ENCODE measurements at places on chromosomes 6 and 20. TPM values are rescaled to one million over a fixed set of nuclear protein-coding genes. Genes with fewer than 3 reads are reported as not detected.

- no peak overlapping the region for H3K4me3 ChIP-seq
- H3K27me3 ChIP-seq, result peaks cover 3% of the 10 kb centered on the region
- H3K27ac ChIP-seq, result no peak overlapping the region
- no peaks in the 10 kb centered on the region for H3K36me3 ChIP-seq
These were observed 4.7 kb upstream of the TAAR1 start for GRCh38 chr6:132663661-132664060.

DNA sequence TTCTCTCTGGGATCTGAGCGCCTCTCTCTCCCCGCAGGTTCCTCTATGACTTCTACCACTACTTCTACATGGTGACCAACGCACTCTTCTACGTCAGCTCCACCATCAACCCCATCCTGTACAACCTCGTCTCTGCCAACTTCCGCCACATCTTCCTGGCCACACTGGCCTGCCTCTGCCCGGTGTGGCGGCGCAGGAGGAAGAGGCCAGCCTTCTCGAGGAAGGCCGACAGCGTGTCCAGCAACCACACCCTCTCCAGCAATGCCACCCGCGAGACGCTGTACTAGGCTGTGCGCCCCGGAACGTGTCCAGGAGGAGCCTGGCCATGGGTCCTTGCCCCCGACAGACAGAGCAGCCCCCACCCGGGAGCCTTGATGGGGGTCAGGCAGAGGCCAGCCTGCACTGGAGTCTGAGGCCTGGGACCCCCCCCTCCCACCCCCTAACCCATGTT is 36.3 kb upstream of the MRGBP start:
- no peaks in the 10 kb centered on the region for H3K36me3 ChIP-seq
- DNase-seq, result no peak
- H3K4me1 ChIP-seq, result no peaks in the 10 kb centered on the region
- no peak overlapping the region for H3K27ac ChIP-seq

The AMD1 gene
- total RNA-seq, result 50.5 TPM

- DNase-seq, result no peak
- no peak overlapping the region for H3K4me3 ChIP-seq
- no peak overlapping the region for H3K27ac ChIP-seq
- H3K27me3 ChIP-seq, result peaks cover 8% of the 10 kb centered on the region
These were observed 35.2 kb upstream of the CDH22 start for GRCh38 chr20:46343348-46343974.

- no peaks in the 10 kb centered on the region for H3K27me3 ChIP-seq
- DNase-seq, result no peak
- H3K4me1 ChIP-seq, result no peaks in the 10 kb centered on the region
- H3K4me3 ChIP-seq, result no peak overlapping the region
These were observed 9.8 kb downstream of the MMUT start for GRCh38 chr6:49453221-49453620.

DNA sequence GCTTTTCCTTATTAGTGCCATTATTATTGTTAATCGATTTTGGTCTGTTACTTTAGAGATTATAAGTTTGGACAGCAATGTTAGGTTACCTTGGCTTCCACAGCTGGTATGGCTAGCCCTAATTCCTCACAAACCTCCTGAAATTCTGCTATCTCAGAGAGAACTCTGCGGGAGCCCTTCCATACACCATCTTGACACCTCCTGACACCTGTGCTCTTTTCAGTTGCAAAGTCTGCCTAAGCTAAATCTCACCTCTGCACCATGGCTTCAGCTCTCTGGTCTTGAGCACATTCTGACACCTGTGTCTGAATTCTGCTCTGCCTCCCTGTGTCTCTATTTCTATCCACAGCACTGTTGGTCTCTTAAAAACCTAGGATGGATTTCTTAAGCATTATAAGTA is 106.5 kb downstream of the DCDC2 start:
- DNase-seq, result no peak
- peaks cover 2% of the 10 kb centered on the region for H3K27me3 ChIP-seq
- H3K36me3 ChIP-seq, result no peaks in the 10 kb centered on the region
- H3K4me1 ChIP-seq, result no peaks in the 10 kb centered on the region
- H3K4me3 ChIP-seq, result no peak overlapping the region

GRCh38 chr6:35296931-35297600 is 552 bp upstream of the DEF6 start:
- DNase-seq, result no peak
- H3K27ac ChIP-seq, result no peak overlapping the region
- peaks cover 10% of the 10 kb centered on the region for H3K36me3 ChIP-seq
- H3K4me3 ChIP-seq, result no peak overlapping the region
- H3K4me1 ChIP-seq, result peaks cover 25% of the 10 kb centered on the region

The AARS2 gene
- 16.0 TPM for total RNA-seq

DNA sequence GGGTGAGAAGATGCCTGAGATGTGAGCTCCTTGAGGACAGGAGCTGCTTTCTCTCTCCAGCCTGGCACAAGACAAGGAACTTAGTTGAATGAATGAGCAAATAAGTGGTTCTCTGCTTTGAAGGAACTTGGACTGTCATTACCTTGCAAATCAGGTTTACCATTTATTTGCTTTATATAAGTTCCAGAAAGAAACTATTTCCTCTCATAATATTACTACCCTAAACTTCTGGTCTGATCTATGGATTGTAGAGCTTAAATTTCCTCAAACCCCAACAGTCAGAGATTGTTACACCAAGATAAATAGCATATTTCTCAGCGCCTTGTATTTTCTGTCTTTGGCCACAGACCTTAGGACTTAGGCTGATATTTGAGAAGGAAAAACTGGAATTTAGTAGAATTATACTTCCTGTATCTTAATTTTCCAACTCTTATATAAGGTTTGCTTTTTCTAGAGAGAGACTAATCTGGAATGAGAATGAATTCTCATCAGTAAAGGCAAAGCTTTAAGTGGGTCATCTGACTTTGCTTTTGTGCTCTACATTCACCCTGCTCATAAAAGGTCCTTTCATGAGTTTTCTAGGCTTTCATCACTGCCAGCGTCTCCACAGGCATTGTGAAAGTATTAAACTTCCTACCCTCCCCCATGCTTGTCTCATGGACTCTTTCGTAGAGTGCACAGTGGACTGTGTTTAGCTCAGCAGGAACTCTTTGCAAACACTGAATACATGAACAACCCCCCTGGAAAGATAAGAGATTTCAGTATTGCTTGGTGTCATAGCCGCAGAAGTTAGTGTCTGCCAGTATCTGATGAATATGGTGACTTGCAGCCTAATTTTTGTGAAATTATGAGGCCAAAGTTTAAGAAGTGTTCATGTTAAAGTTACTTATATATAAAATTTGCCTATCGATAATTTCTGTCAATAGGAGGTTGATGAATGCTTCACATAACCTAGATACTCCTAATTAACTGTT is 74.0 kb downstream of the PTPRA start:
- H3K27ac ChIP-seq, result peak overlapping the region; percentile 20
- no peaks in the 10 kb centered on the region for H3K27me3 ChIP-seq
- no peak for DNase-seq
- H3K36me3 ChIP-seq, result peaks cover 7% of the 10 kb centered on the region
- H3K4me1 ChIP-seq, result peaks cover 7% of the 10 kb centered on the region

DNA sequence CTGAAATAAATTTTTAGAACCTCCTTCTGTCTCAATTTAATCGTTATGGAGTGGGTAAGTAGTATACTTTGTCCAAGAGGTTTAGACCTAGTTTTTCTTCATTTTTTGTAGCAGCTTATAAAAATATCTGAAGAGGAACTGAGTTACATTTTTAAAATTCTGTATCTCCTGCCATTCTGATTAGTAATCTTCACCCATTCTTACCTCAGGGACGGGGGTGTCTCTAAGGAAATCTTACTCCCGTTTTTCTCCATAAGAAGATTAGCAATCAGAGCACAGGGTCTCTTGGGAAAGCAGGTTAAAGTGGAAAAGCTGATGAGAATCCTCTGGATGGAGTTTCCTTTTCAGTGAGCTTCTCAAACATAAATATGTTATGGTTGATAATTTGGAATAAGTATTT is 259.3 kb upstream of the FAM83B start:
- H3K27ac ChIP-seq, result no peak overlapping the region
- no peaks in the 10 kb centered on the region for H3K36me3 ChIP-seq
- no peak for DNase-seq
- H3K27me3 ChIP-seq, result no peaks in the 10 kb centered on the region
- H3K4me3 ChIP-seq, result no peak overlapping the region
- H3K4me1 ChIP-seq, result no peaks in the 10 kb centered on the region

GRCh38 chr6:71537717-71538116 is 249.1 kb downstream of the OGFRL1 start:
- DNase-seq, result no peak
- H3K27ac ChIP-seq, result no peak overlapping the region
- H3K4me3 ChIP-seq, result no peak overlapping the region
- H3K36me3 ChIP-seq, result no peaks in the 10 kb centered on the region

- no peaks in the 10 kb centered on the region for H3K36me3 ChIP-seq
- H3K27ac ChIP-seq, result no peak overlapping the region
- H3K27me3 ChIP-seq, result peaks cover 4% of the 10 kb centered on the region
- H3K4me3 ChIP-seq, result no peak overlapping the region
- no peaks in the 10 kb centered on the region for H3K4me1 ChIP-seq
- DNase-seq, result no peak
These were observed 14.6 kb upstream of the CST3 start for GRCh38 chr20:23652371-23652770.

- H3K4me3 ChIP-seq, result no peak overlapping the region
- H3K27ac ChIP-seq, result no peak overlapping the region
These were observed 96.6 kb upstream of the NXT1 start for GRCh38 chr20:23254034-23254433.

- H3K4me3 ChIP-seq, result no peak overlapping the region
- peaks cover 5% of the 10 kb centered on the region for H3K27me3 ChIP-seq
- H3K36me3 ChIP-seq, result no peaks in the 10 kb centered on the region
- H3K4me1 ChIP-seq, result peaks cover 7% of the 10 kb centered on the region
These were observed 245.8 kb downstream of the TTLL2 start for GRCh38 chr6:167570460-167571400.

DNA sequence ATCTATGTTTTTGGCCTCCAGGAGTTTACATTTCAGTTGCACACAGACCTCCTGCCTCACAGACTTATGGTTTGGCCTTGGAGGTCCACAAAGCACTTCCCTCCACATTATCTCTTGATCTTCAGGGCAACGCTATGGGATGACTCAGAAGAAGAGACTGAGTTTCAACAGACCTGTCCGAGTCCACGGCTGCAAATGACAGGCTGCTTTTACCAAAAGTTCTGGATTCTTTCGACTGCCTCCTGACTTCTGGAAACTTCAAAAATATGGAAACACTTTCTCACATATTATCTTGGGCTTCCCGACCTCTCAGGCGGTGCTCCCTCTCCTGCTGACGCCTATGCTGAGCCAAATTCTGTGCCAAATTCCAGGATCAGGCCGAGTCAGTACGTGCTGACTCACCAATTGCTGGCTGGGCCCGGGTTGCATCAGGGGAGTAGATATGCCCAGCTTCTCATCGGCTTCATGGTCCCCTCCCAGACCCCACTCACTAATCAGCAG is 190.2 kb downstream of the BMP7 start:
- H3K4me1 ChIP-seq, result peaks cover 7% of the 10 kb centered on the region
- peaks cover 4% of the 10 kb centered on the region for H3K27me3 ChIP-seq
- DNase-seq, result no peak
- no peak overlapping the region for H3K4me3 ChIP-seq
- no peak overlapping the region for H3K27ac ChIP-seq

The SLC17A3 gene
- total RNA-seq, result 0.23 TPM

DNA sequence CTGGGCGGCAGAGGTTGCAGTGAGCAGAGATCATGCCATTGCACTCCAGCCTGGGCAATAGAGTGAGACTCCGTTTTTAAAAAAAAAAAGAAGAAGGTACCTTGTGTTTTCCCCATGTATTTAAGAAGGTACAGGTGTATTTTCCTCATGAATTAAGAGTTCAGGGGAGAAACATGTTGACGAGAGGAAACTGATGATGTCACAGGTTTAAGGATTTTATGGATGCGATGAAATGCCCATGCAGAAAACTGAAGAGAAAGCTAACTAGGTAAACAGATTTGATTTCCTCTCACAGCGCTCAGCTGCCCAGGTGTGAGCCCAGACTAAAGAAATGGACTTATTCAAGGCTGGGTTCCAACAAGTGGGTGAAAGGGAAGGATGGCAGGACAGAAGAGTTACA is 38.4 kb upstream of the SOX4 start:
- H3K36me3 ChIP-seq, result peaks cover 5% of the 10 kb centered on the region
- no peak overlapping the region for H3K4me3 ChIP-seq
- H3K4me1 ChIP-seq, result no peaks in the 10 kb centered on the region
- no peak overlapping the region for H3K27ac ChIP-seq

The PTCHD4 gene
- 28.5 TPM for total RNA-seq

DNA sequence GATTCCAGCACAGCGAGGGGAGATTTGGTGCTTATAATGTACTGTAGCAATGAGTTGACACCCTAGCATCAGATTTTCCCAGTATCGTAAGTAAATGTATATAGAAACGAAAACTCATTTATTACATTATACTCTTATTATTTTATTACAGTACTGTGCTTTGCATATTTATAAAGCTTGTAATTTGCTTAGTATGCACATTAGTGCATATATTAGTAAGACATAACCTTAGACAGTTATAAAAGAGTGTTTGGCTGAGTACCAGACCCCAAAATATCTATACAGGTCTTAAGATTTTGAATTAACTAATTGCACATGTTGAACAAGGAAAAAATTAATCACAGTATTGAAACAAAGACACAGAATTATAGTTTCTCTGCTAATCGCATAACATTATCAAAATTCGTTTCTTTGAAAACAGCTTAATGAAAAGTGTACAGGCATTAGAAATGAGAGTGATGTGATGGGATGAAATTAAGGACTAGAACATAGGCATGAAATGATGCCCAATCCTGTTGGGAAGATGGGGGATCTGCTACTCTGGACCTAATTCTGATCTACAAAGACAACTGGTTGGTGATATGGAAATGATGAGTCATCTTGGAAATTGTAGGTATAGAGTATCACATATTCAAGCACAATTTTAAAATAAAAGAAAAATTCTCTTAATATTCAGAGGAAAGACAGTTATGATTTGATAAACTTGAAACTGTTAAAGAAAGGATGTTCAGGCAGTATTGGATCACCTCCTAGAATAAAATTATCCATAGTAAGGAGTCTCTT is 42.8 kb downstream of the STXBP5 start:
- H3K4me3 ChIP-seq, result no peak overlapping the region
- H3K27ac ChIP-seq, result no peak overlapping the region
- no peaks in the 10 kb centered on the region for H3K27me3 ChIP-seq
- H3K4me1 ChIP-seq, result peaks cover 3% of the 10 kb centered on the region
- peaks cover 33% of the 10 kb centered on the region for H3K36me3 ChIP-seq

DNA sequence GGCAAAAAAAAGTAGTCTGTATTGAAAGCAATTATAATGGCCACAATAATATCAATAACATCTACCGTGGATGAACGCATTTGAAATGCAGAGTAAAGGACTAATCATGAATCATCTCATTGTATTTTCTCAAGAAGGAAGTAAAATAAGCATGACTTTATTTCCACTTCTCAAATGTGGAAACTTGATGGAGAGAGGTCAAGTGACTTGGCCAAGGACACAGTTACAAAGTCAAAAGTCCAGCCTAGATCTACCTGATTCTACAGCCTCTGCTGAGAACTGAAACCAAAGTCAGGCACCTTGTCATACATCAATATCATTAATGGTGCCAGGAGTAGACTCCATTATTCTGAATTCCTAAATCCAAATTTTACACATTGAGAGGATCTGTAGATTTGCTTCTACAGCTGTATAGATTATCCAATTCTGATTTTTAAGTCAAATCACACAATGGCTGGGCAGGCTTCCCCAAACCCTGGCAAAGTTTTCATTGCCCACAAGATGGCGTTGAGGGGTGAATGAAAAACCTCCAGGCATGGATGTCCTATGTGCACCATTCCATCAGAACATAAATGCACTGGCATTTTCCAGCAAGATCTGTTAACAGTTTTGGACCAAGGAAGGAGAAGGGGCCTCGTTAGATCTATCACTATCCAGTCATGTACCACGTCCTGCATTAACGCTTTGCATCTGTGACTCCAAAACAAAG is 423.1 kb downstream of the MAFB start:
- peak; percentile 40 for DNase-seq
- H3K4me1 ChIP-seq, result peaks cover 22% of the 10 kb centered on the region
- no peak overlapping the region for H3K27ac ChIP-seq

Measured in endothelial cell (in vitro differentiated cells).